Midbrain (tissue), 1 donor: ENCODE measurements at places on chromosomes 7 and 10.

GRCh38 chr10:29039677-29040189 is 249.1 kb upstream of the LYZL1 start:
- no peak for DNase-seq

- no peak for DNase-seq
These were observed 229.2 kb downstream of the TCF7L2 start for GRCh38 chr10:113179265-113179664.

- no peak for DNase-seq
These were observed 147.2 kb downstream of the AKR1D1 start for GRCh38 chr7:138223402-138223879.

DNA sequence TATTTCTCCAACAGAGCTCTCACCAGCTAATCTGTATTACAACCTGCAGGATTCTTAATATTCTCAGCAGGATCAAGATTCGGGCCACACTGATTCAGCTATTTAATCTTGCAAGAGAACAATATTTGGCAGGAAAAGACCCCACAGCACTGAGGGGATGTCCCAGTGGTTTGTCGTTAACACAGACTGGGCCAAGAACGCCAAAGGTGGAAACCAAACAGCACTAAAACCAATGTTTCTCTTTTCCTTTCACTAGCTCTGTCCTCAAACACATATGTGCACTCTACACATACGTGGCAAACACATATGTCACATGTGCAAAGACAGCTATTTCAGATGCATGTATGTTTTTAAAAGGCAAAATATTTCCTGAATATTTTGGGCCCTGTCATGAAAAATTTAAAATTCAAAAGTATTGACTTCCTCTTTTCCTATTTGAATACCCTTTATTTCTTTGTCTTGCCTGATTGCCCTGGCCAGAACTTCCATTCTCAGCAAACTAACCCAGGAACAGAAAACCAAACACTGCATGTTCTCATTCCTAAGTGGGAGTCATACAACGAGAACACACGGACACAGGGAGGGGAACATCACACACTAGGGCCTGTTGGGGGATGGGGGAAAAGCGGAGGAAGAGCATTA is 51.7 kb upstream of the NEBL start:
- DNase-seq = no peak

DNA sequence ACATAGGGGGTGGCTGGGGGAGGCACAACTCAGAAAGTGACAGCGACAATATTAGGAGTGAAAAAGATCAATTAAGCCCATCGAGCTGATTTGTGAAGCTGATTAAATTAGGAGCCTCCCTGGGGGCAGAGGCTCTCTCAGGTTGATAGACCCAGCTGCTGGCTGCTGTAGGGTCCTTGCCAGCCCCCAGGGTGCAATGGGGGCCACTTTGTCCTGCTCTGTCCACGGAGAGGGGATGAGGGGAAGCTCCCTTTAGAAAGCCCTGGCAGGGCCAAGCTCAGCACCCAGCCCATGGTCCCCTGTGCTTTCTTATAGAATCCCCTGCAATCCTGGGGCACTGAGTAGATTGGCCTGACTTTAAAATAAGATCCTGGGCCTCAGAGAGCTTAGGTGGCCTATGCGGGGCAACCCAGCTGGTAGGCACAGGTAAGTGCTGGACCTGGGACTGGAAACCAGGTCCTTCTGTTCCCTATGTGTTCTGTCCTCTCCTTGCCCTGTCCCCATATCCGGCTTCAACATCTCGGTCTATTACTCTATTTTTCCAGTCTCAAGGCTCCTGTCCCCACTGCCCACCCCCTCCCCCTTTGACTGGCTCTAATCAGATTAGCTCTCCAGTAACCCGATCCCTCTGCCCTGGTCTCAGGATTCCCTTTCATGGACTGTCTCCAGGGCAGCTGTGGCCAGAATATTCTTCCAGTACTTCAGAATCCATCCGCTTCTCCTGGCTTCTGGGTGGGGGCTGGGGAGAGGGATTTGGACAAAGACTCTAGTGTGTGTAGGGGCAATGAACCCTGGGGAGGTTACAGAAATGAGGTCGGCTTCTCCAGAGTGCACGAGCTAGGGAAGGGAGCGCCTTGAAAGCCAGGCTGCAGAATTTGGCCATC is 259.6 kb downstream of the RPS24 start:
- DNase-seq = no peak

DNA sequence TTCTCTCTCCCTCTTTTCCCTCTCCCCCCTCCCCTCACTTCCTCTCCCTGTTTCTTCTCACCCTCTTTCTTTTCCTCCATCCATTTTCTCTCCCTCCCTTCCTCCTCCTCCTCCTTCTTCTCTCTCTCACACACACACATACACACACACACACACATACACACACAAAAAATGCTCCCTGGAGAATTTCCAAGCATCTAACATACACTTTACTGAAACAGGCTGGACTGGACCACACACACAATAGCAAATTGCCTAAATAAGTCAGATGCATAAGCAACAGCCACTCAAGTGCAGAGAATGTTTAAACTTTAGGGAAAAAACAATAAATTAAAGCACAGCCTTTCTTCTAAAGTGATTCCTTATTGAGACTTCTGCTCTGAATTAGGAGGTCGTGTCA is 267.7 kb downstream of the FGFR2 start:
- DNase-seq = no peak

GRCh38 chr7:69893906-69894305 is 295.6 kb downstream of the AUTS2 start:
- DNase-seq = peak; percentile 16

DNA sequence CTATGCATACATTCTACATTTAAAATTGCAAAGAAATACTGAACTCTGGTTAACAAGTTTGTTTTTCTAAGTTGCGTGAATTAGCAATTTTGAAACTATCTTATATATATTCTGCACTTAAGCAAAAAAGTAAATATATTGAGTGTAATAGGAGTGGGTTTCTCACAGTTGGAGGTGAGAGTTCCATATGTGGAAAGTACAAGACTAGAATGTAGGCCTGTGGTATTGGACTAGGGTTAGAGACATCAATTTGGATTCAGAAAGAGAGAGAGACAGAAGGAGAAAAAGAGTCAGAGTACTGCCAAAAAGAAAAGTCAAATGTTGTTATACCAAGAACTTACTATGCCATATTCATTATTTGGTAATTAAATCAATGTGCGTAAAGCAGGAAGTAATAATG is 47.3 kb upstream of the ITGB8 start:
- DNase-seq = no peak

- no peak for DNase-seq
These were observed 381.4 kb downstream of the ADRA2A start for GRCh38 chr10:111458256-111458655.

DNA sequence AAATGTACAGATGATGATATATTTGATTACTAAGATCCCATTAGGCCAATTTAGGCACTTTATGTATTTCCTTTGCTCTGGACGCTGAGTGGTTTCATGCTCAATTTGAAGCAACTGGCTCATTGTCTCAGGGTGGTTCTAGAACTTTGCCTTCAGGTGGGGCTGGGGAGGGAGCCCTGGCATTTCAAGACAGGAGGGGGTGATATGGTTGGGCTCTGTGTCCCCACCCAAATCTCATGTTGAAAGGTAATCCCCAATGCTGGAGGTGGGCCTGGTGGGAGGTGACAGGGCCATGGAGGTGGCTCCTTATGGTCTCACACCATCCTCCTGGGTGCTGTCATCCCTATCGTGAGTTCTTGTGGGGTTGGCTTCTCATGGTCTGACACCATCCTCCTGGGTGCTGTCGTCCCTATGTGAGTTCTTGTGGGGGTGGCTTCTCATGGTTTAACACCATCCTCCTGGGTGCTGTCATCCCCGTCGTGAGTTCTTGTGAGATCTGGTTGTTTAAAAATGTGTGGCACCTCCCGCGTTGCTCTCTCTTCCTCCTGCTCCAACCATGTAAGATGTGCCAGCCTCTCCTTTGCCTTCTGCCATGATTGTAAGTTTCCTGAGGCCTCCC is 151.5 kb upstream of the KLF6 start:
- DNase-seq = no peak

- no peak for DNase-seq
These were observed 21.9 kb downstream of the ATXN7L1 start for GRCh38 chr7:105854498-105854897.

DNA sequence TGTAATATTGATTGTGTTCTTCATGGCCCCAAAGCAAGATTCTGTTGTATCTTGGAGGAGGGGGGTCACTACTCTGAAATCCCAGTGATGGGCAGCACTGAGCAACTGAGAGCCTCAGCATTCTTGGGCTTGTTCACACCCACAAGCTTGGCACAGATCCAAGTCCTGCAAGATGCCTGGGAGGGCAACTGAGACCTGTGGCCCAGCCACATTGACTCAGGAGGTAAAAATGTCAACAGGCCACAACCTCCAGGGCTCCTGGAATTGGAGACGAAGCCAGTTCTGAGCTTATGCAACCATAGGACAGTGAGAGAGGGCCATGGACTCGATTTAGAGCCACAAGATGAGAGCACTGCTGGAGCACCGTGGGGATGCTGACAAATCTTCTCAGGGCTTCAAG is 3.1 kb upstream of the DOCK1 start:
- DNase-seq = no peak

GRCh38 chr10:36473122-36473521 is 652.3 kb upstream of the ANKRD30A start:
- DNase-seq = no peak

DNA sequence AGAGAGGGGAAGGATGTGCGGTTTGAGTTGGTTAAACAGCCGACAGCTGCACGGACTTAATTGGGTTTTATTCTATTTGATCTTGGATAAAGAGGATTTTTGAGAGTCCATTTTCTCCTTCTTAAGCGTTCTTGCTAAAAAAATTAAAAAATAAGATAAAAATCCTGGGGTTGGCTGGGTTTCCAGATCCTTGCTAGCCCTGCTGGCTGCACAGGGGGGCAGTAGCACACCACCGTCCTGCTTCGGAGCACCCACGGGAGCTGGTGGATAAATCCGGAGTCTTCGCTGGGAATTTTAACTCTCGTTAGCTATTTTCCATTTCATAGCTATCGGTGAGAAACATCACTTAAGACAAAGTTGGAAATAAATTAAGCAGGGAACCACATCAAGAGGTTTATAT is 792.0 kb downstream of the TYW1 start:
- DNase-seq = peak; percentile 4

DNA sequence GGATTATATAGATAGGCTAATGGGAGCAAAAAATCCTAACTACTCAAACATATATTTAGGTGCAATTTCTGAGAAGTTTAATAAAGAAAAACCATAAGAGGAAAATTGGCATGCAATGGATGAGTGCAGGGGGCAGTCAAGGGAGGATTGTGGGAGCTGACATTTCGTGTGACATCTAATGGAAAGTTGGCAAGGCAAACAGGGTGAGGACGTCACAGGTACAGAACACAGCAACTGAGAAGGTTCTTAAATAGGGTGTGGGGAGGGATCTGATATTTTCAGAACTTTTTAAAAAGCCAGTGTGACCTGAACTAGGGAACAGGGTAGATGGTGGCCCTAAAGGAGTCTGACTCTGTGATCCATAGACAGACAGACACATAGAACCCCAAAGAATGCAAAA is 194.9 kb upstream of the GLI3 start:
- no peak for DNase-seq

- DNase-seq = no peak
These were observed 618 bp upstream of the RELN start for GRCh38 chr7:103989785-103990767.

GRCh38 chr7:16368885-16369284 is 52.5 kb downstream of the CRPPA start:
- DNase-seq = no peak

DNA sequence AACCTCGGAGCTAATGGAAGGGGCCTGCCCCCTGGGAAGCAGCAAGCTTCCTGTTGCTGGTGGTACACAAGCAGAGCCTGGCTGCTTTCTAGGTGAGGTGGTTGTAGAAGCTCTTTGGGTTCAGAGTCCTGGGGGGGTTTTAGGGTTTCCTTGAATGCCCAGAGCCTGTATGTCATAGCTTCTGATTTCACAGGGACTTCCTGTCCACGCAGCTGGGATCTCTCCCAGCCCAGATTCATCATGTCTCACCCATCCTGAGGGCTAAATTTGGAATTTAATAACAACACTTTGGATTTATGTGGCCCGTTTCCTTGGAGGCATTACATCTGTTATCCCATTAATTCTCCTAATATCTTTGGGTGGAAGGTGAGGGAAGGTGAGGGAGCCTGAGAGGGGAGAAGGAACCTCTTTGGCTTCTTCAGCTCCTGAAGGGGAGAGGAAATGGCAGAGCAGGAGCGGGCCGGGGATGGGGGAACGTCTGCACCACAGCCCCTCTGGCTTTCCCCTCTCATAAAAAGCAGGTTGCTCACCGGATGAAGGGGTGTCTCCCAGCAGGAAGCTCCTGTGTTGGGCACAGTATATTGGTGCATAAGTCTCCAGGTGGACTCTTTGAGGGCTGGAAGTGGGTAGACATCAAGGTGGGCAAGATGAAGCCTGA is 19.7 kb downstream of the RPS24 start:
- DNase-seq = no peak

DNA sequence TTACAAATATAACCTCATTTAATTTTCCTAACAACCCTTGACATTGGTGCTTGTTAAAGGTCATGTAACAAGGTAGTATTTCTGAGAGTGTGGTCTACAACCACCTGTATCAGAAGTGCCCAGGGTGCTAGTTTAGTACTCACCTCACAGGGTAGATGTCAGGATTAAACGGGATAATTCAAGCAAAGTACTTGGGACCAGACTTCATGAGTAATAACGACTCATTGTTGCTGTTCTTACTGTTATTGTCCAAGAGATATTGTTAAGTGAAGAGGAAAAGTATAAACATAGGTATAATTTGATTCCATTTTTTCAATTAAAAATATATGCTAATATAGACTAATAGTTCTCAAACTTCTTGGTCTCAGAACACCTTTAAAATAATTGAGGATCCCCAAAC is 179.3 kb downstream of the WNT2 start:
- DNase-seq = no peak

DNA sequence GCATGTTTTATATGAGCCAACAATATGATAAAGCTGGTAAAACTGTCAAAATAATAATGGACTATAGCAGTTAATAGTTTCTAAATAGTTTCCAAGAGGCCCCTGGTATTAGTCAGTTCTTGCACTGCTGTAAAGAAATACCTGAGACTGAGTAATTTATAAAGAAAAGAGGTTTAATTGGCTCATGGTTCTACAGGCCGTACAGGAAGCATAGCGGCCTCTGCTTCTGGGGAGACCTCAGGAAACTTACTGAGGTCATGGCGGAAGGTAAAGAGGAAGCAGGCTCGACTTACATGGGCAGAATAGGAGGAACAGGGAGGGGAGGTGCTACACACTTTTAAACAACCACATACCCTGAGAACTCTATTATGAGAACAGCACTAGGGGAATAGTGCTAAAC is 104.6 kb downstream of the PPP1R9A start:
- no peak for DNase-seq

- no peak for DNase-seq
These were observed 9.2 kb downstream of the OR2A5 start for GRCh38 chr7:144057954-144058353.

- DNase-seq = no peak
These were observed 134.3 kb upstream of the VWC2 start for GRCh38 chr7:49639068-49639593.

DNA sequence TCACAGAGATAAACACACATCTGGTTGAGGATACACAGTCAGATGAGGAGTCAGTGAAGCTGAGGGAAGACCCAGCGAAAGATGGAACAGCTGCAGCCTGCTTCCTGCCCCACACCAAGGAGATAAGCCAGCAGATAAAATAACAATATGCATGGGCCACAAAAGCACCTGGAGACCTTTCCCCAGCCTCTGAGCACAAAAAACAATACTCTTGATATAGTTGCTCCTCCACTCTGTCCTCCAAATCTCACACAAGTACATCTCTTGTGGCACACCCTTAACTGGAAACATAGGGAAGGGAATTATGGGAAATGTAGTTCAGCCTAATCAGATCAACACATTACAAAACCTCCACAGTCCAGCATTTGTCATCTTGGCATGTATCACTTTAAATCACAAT is 9.7 kb upstream of the FHIP2A start:
- no peak for DNase-seq
